Neural crest cell (in vitro differentiated cells): ENCODE measurements at places on chromosomes 2 and 18. TPM values are rescaled to one million over a fixed set of nuclear protein-coding genes. Genes with fewer than 3 reads are reported as not detected.
A peak's percentile ranks its signal among the peaks of the same experiment; 100 is the strongest.

DNA sequence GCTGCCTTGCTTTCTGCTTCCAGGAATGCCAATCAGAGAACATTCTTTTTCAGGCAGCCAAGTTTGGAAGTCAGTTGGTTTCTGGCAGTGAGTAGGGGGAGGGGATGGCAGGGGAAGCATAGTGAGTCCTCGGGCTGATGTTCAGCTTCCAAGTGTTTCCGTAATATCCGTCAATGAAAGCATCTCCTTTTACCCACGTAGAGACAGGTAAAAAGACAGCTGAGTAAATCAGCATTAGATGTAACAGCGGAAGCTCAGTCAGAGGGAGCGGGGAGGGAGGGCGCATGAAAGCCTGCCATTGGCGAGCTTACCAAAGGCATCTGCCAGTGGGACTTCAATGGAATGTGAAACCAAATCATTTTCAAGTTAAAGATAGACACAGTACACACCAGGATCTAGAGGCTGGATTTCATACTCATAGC, 117.1 kb upstream of the DTNA start:
- DNase-seq = peak; percentile 5

DNA sequence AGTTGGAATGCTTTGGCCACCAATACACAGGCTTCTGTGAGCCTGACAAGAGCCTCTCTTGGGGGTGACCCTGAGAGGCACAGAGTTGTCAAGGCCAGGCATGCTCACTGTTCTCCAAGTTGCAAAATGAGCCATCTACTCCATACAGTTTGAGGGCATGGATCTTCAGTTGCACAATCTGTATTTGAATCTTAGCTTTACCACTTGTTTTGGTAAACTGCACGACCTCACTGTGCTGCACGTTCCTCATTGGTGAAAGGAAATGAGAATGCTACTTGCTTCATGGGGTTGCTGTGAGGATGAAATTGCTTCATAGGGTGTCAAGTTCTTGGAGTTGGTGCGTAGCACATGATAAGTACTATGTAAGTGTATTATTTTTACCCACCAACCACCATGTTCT, 12.0 kb upstream of the HAAO start:
- no peak for DNase-seq

DNA sequence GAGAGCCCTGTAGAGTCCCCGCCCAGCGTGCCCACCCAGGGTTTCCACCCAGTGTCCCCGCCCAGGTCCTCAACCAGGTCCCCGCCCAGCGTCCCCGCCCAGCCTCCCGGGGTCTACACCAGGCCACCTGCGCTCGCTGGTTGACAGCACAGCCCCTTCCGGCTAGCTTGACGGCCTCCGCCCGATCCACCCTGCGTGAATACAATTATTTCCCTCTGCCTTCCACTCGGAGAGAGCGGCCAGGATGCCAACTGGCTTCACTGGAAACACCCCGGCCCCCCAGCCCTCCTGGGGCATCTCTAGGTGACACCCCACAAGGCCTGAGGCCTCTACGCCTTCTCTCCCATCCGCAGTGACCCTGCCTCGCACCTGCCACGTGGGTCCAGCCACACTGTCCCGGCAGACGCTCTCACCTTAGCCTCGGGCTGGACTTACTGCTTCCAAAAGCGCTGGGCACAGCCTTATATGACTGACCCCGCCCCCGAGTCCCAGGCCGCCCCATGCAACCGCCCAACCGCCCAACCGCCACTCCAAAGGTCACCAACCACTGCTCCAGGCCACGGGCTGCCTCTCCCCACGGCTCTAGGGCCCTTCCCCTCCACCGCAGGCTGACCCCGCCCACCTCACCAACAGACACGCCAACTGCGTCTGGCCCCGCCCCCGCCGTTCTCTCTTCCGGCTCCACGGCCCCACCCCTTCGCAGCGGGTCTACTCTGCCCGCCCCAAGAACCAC, 188.1 kb downstream of the LAMA1 start:
- DNase-seq = no peak

DNA sequence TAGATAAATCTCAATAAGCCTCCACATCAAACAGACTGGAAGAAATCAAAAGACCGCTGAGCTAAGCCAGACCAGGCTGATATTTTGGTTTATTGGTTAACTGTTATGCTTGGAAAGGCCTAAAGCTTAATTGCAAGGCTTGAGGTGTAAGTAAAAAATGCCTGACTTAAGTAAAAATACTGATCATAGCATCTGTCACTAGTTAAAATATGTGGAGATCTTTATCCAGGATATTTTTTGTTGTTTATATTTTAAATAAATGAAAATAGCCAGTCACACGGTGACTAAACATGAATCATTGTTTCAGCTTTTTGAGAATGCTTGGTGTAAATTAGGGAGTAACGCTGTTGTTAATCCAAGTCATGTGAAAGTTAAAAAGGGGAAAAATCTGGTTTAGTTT, 127.9 kb downstream of the THADA start:
- no peak for DNase-seq

DNA sequence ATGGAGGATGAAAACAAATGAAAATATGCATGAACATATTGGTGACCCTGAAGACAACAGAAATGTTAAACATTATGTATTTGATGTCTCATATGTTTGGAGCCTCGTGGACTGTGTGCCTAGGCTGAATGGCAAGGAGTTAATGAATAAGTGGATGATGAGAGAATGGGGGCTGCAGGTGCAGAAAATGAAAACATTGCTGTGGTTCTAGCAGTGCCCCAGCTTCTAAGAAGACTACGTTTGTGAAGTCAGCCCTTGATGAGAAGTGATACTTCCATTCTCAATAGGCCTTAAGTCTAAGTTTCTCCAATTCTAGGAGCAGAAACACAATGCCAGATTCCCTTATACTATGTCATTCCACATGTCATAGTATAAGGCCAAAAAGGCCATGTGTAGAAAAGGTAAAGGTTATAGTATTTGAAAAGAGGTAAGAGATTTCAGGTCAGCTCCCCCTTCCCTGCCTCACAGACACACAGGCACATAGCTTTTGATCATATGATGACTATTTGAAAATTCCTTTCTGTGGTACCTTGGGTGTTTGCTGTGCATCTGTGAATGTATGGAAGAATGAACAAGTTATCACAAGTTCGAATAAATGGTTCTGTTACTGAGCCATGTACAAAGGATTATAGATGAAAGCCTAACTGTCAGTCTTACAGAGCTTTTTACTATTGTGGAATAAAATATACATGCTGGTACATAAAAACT, 280.8 kb downstream of the SETBP1 start:
- no peak for DNase-seq

GRCh38 chr2:216299588-216299987, 72.7 kb downstream of the MARCHF4 start:
- DNase-seq = no peak

GRCh38 chr18:31957728-31958127, 14.8 kb upstream of the TRAPPC8 start:
- DNase-seq = no peak

TMEM247 gene
- not detected in 2 replicates for total RNA-seq

DNA sequence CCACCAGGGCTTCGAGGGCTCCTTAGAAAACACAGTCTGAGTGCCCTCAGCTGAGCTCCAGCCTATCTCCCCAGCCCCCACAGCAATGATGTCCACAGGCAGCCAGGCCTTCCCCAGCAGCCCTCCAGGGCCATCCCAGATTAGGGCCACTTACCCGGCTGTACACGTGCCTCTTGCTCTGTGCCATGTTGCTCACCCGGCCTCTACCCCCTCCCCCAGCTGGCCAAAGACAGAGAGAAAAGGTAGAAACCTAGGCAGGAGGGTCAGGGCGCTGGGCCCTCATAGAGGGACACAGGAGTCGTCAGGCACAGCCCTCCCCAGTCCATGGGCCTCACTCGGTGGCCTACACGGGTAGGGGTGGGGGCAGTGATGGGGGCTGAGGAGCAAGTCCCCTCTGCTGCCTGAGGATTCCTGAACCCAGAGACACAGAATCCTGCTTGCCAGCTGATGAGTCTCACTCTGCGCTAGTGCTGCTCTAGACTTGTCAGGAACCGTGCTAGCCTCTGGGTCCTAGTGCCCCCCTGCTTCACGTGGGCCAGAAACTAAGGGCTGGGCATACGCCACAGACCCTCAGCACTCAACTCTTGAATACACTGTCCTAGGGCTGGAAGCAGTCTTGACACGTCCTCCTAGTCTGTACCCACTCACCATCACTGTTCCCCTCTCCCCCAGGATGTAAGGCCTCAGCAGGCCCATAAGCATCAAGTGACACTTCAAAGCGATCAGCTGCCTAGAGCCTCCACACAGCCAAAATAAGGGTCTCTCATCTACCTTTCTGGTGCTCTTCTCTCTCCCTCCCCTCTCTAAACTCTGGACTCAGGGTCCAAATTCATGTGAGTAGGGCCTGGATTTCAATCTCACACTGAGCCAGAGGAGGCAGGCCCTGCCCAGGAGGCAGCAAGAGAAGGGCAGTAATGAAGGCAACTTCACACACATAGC, at the start of gene DCTN1:
DCTN1 (minus strand) TSS at position 461 of the 939 bp plus-strand sequence; CDS start at position 187, 274 bp downstream.
- peak; percentile 19 for DNase-seq

GRCh38 chr2:66571918-66572317, 137.0 kb downstream of the MEIS1 start:
- no peak for DNase-seq

GRCh38 chr2:95530734-95531133, 46.2 kb upstream of the TRIM43B start:
- DNase-seq = no peak

- DNase-seq = no peak
Measured at GRCh38 chr2:12764849-12765605, 48.3 kb downstream of the TRIB2 start.

DNA sequence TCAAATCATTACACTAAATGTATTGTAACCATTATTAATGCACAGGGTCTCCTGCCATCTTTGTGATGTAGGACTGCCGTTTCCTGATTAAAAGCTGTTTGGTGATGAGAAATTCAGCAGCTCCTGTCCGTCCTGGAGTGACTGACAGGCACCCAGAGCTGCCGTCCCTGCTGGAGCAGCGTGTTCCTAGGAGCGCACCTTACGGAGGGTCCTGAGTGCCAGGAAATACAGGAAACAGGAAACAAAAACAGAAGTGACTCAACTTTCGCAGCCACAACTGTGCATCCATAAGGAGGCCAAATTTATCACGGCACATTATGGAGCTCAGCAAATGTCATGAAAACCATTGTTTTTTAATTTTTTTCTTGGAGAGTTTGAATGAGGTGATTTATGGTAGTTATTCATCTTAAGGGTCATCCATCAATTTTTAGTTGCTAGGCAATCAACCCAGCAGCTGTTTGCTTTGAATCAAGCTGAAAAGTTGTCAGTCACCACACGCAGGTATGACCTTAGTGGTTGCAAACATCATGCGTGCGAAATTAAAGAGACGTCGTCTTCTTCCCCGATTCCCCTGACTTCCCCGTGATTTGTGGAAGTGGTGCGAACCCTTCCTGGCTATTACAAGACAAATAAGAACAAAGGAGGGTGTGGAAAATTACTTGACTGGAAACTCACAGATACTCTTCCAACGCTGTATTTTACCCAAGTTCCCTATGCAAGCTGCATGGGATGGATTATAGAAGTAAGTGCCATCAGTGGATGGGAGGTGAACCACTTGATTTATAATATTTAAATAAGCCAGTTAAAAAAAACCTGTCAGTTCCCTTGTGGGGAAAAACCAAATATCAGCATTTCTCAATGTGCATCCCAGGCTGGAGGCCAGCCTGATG, 19.8 kb downstream of the TSHZ1 start:
- DNase-seq = no peak

NT5C1B gene
- not detected in 2 replicates for total RNA-seq
